ENCODE measurements at places on chromosomes 1 and 21.
A peak's percentile ranks its signal among the peaks of the same experiment; 100 is the strongest.

DNA sequence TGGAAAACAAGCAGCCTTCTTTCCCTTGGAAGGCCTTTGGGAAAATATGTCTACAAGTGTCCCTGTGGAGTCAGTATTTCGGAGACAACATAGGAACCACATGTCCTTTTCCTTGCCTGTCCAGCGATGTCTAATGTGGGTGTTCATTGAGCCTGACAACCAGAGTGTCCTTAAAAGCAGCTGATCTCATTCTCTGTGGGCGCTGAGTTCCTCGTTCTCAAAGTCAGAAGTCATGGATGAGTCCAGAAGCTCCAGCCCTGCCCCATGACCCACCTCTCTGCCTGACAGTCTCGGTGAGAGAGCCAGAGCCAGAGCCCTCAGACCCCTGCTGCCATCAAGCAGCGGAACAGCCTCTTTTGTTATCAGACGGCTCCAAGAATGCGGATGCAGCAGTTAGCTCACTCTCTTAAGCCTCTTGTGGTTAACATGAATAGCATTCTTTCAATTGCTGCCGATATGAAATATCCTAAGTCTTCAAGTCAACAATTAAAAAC is 329.2 kb downstream of the TGFB2 start:
- DNase-seq: no peak

GRCh38 chr1:83901547-83902155 is 97.3 kb downstream of the TTLL7 start:
- no peak for DNase-seq

DNA sequence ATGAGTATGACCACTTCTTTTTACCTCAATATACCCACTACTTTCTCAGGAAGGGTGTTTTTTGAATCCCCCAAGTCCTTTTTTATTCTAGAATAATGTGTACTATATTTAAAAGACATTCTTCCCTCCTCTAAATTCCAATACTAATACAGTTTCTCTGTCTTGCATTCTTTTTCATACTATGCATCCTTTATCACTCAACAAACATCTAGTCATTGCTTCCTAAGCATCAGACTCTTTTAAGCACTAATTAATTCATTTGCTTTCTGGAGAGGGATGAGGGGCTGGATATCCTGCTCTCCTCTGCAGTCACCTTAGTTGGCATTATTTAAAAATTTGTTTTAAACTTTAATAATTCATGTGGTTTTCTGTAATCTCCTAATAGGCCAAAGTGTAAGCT is 838.8 kb downstream of the KCNT2 start:
- no peak for DNase-seq

DNA sequence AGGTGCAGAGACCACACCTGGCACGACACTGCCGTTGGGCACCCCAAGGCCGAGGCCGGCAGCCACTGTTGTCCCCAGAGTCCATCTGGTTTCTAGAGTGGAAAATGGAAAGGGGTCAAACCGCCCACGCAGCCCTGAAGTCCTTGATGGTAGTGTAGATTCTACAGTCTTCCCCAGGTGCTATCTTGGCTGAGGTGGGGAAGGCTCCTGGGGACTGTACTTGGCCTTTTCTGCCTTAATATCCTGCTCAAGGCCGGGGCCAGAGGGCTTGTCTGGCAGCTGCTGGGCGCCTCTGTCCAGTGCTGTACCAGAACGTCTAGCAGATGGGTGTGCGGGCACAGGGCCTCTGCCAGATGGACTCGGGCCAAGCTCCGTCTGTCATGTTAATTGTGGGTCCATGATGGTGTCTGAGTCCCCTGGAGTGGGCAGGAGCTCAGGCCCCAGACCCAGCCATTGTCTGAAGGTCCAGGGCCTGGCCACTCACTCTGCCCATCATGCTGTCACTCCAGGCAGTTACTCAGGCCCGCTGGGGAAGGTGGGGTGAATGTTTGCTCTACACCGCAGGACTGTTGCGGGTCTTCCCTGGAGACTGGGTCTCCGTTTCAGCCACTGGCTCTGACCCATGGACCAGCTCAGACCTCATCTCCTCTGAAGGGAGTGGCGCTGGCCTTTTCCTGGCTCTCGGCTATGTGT is 161.9 kb upstream of the COL6A1 start:
- DNase-seq: no peak

DNA sequence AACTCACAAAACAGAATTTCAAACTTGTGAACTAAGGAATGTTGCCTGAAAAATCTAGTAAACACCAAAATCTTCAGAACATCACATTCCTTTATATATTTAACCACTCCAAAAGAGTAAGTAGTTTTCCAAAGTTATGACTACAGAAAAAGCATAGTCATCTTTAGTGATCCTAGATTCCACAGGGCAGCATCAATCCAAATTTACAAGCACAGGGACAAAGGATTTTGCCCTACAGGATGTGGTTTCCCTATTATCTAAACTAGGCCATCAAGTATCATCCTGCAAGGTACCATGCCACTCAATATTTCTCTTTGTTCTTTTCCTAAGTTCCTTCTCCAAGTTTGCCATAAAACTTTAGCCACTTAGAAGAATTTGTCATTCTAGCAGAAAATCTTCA is 33.0 kb downstream of the COP1 start:
- DNase-seq: no peak

DNA sequence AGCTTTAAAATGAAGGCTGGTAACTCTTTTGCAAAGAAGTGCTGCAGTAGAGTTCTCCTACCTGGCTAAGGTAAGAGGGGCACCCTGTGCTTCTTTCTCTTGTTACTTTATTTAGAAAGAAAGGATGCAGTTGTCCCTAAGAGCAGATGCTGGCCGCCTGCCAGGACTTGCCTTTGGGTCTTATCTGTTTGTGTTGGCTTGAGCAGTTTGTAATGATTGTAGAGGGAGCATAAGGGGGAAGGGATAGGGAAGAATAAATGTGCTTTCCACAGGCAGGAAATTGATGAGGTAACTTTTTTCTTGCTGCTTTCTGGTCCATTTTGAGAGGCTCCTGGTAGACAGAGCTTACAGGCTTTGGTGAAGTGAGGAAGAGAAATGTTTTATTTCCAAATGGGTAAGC is 229.6 kb downstream of the HHAT start:
- DNase-seq: peak; percentile 76

GRCh38 chr21:28444111-28444510 is 548.6 kb downstream of the LTN1 start:
- DNase-seq: no peak

DNA sequence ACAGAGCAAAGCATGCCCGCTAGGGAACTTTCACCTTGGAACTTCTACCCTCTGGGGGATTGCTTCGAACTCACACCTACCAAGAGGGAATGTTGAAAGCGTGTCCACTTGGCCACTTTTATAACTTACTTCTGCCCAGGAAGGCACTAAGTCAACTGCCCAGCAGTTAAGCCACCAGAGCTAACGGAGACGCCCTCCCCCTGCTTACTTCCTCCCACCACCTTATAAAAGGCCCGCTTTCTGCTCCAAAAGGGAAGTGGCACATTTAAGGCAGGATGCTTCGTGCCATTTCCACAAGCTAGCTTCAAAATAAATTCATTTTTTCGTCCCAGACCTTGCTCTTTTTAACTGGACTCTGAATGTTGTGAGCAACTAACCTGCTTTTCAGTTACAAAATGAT is 3.2 kb upstream of the AK2 start:
- DNase-seq: no peak

DNA sequence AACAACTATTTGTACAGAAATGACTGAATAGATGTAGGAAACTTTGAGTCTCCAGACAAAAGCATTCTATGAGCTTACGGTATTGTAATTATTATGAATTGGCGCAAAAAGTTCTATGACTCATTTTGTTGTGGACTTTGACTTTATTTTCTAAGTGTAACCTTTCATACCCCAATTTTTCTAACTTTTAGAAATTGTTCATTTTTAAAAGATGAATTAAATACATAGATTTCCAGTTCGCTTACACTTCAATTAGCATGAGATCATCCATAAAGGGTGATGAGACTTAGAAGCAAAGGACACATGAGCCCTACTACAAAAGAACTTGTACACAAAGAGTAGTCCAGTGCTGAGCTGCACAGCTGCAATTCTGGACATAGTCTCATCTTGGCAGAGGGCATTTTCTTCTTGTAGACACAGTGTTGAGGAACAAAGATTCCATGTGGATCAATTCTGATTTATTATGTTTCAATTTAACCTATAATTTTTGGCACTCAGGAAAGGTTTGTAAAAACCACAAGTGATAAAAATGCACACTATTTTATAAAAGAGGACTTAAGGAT is 431.1 kb downstream of the LRRIQ3 start:
- DNase-seq: no peak
